ENCODE measurements at places on chromosomes 3 and 15. TPM values are rescaled to one million over a fixed set of nuclear protein-coding genes. Genes with fewer than 3 reads are reported as not detected.

Gene PPP1R14D
- not detected for total RNA-seq

Gene FSTL1
- 0.83 TPM for total RNA-seq

Gene SLC28A2
- not detected for total RNA-seq

- DNase-seq: no peak
Measured at GRCh38 chr3:113441051-113441770, at the start of gene CFAP44. CFAP44 (minus strand) TSS chr3:113441493; CDS start chr3:113433664, 7,829 bp downstream.

GRCh38 chr3:189419038-189419437 is 212.2 kb upstream of the TP63 start:
- DNase-seq: no peak

- DNase-seq: no peak
Measured at GRCh38 chr3:134885877-134886621, 91.0 kb downstream of the EPHB1 start.

- DNase-seq: no peak
Measured at GRCh38 chr15:73732930-73733329, 20.2 kb downstream of the INSYN1 start.

- no peak for DNase-seq
Measured at GRCh38 chr15:80107774-80108173, 45.0 kb upstream of the FAH start.

DNA sequence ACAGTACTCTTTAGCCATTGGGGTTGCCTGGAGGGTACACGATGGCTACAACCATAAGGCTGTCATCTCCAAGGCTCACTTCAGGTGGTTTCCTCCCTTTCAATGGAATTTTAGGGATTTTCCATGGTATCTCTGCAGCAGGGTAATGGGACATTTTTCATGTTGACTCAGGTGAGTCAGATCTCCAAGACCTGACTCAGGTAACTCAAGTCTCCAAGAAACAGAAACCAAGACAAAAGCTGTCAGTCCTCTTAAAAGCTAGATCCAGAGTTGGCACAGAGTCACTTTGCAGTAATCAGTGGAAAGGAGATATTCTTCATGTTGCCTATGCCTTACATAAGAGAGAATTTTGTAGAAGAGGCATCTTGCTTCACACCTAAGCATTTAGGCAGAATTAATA is 375.8 kb upstream of the ARPP21 start:
- DNase-seq: no peak

Measured in K562 (cell line).